ENCODE measurements at places on chromosomes 7 and 10.
A peak's percentile ranks its signal among the peaks of the same experiment; 100 is the strongest.

DNA sequence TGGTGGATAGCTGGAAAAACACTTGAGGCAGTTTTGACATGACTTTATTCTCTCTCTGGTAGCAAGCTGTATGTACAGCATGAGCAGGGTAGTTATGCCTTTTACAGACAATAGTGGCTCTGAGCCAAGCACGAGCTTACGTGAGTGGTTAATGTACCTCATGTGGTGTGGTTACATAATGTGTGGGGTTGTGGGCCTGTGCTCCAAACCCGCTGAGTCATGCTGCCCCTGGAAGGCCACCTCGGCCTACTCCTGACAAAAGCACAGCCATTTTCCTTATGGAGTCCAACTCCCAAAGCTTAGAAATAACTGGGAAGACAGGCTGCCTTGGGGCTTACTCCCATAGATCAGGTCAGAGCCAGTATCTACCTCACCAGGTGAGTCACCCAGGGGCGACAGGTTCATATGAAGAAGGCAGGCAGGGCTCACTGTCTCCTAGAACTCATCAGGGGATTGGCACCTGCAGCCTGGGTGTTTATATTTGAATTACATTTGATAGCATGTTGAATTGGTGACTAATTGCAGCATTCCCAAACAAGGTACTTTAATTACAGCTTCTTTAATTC is 404.5 kb downstream of the ADRA2A start:
- no peak for DNase-seq

DNA sequence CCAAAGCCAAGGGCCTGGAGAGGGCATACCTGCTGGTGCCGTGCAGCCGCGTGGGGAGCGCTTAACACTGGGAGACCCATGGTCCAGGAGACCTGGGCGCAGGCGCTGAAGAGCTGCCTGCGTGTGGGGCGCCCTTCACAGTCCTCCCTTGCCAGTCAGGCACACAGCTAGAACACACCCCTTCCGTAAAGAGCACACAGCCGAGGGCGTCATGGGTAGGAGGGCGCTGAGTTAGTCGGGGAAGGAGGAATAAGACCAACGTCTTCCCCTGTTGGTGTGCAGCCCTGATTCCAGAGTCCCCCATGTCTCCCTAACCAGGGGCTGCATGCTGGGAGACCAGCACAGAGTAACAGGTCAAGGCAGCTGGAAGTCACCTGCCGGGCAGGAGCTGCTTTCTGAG is 273.9 kb downstream of the USP6NL start:
- no peak for DNase-seq

DNA sequence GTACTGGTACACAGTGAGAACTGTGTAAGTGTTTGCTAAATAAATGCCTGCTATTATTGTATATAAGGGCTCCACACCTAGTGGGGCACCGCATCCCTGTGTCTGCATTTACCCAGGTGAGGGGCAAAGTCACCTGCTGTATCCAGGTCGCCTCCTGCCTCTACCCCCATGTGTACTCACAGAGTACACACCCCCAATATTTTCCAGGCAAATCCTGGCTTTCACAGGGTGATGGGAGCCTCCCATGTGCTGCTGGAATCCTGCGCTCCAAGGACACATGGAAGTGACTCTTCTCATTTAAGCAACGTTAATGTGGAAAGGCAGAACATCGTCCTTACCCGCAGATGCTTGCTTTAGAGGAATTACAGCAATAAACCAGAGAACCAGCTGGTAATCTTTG is 48.2 kb downstream of the ARHGAP22 start:
- DNase-seq, result no peak

DNA sequence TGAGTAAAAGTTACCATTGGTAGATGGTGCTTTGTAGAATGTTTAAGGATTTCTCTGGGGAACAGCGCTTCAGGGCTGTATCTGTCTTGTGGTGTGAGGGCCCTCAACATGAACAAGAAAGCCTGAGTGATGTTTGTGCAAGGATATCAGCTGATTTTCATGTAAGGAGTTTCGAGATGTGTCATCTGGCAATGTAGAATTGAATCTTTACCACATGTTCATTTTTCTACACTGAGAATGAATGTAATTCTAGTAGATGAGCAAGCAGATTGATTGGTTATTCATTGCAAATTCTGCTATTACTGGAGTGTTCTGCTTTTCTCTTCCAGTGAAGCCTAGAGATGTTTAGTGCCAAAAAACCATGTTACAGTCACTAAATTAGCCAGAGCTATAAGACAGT is 87.7 kb downstream of the ST7 start:
- DNase-seq, result no peak

GRCh38 chr10:92027141-92027540 is 103.6 kb downstream of the BTAF1 start:
- no peak for DNase-seq

GRCh38 chr7:3493499-3493898 is 192.4 kb downstream of the SDK1 start:
- DNase-seq, result no peak

- no peak for DNase-seq
Observed at GRCh38 chr7:82444220-82444909, 788 bp upstream of the CACNA2D1 start.

DNA sequence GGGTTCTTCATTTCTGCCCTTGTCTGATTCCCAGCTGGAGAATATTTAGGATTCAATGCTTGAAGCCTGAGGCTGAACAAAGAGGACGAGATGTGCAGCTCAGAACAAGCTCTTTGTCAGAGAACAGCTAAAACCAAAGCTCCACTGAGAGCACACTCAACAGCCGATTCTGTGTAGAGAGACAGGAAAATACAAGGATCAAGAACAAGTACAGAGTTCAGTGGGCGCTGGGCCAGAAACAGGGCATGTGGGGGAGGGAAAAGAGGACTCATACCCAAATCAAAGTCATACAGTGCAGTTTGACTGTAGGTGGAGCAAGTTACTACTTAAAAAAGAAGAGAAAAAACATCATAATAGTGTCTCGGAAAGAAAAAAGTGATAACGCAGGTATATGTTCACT is at the start of gene AGMO:
Gene AGMO, minus strand, starts transcription at position 181 of the 400 bp plus-strand sequence.
- peak; percentile 37 for DNase-seq

DNA sequence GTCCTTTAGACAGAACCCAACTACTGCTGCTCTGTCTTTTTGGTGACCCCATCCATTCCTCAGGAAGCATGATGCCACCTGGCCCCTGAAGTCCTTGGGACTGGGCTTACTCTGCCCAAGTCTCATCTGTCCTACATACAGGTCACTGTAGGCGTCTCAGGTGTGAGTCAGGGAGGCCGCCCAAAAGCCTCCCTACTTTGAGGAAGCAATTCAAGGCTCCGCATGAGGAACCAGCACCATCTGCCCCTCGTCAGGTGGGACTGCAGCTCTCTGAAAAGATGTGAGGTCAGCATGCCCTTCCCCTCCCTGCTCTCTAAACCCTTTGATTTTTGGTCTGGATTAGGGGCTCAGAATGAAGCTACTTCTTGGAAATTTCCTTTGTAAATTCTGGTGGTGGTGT is 354.8 kb downstream of the CXCL12 start:
- no peak for DNase-seq

GRCh38 chr10:11610826-11611247 is 613 bp downstream of the USP6NL start:
- peak; percentile 40 for DNase-seq

DNA sequence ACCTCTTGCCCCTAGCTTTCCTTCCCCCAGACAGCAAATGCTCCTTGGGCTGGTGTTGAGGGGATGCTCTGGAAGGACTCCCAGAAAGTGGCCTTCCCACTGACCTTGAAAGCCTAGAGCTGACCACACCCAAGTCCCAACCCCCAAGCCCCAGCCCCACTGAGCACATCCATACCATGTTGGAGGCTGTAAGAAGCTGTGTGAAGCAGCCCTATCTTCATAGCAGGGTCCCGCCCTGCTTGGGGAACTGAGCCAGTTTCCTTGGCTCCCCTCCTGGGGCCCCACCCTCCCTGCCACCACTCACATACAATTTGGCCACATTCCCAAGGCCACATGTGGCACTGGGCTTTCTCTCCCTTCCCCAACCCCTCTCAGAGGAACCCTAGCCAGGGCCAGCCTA is 72.3 kb upstream of the CACUL1 start:
- DNase-seq, result no peak

DNA sequence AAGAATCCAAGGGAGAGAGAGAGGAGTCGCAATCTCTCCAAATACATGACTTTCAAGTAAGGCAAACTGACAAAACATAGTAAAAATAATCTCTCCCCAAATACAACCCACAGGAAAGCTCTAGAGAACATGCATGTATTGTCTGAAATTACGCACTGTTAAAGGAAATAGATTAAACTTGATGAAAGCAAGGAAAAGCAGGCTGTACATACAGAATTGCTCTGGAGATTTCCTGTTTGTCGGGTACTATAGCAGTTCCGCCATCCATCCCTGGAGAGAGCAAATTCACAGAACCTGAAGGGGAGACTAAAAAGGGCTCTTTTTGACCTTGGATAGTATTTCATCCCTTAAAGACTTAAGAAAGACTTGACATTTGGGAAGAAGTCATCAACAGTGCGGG is 170.2 kb upstream of the BET1 start:
- DNase-seq, result no peak

- DNase-seq, result no peak
Observed at GRCh38 chr7:157513162-157513621, 176.4 kb downstream of the DNAJB6 start.

GRCh38 chr10:7311218-7311849 is 99.5 kb downstream of the SFMBT2 start:
- no peak for DNase-seq

DNA sequence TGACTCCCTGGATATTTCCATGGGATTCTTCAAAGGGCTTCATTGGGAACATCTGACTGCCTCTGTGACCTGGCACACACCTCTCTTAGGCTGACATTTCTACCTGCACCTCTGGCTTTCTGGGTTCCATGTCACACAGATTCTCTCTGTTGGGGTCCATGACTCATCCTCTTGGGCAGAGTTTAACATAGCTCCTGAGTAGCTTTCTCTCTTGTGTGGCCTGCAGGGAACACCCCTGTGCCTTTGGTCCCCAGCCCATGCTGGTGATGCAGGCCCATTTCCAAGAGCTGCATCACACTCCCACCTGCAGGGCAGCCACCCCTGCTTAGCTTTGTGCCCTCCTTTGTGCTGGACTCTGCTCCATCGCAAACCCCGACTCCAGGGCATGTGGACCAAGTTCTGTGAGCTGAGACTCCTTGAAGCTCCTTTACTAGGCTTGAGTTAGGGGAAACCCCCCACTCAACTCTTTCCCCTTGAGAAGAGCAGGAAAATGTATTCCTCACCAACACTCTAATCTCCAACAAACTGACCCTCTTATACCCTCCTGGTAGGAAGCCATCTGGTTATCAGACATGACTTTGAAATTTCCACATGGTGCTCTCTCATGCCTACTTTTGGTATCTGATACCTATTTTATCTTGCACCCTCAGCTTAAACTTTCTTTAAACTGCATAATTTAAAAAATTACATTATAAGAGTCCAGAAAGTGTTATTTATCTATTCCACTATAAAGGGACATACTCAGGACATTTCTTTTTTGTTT is 93.3 kb downstream of the ZNF777 start:
- no peak for DNase-seq

- DNase-seq, result peak; percentile 74
Observed at GRCh38 chr10:102230264-102230860, 4.3 kb downstream of the ELOVL3 start.

DNA sequence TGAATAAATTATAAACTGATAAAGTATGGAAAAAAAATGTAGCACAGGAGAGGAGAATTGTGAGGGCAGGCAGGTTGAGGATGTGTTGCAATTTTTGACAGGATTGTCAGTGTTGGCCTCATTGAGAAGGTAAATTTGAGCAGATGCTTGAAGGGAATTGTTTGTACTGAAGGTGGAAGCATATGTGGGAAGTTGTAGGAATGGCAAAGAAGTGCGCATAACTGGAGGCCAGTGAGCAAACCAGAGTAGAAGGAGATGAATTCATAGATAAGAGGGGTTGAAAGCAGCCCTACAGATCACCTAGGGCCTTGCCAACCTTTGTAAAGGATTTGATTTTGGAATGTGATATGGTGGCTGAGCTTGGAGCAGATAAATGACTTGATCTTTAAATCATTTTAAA is 6.4 kb downstream of the DNAJB9 start:
- no peak for DNase-seq

- no peak for DNase-seq
Observed at GRCh38 chr10:106147021-106147420, 1017.5 kb downstream of the SORCS1 start.

- no peak for DNase-seq
Observed at GRCh38 chr10:68202960-68203353, 29.0 kb downstream of the ATOH7 start.

DNA sequence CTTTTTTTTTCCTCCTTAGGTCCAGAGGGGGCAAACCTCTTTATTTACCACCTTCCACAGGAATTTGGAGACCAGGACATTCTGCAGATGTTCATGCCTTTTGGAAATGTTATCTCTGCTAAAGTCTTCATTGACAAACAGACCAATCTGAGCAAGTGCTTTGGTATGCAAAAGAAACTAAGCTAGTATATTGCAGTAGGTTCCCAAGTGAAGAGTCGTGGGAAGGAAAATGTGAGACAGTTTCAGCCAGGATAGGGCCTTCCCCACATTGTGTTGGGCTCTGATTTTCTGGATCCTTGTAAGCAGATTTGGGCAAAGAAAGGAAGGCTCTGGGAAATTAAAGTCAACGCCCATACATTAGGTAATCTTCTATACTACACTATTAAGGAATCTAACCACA is 285.6 kb downstream of the USP6NL start:
- DNase-seq, result no peak

DNA sequence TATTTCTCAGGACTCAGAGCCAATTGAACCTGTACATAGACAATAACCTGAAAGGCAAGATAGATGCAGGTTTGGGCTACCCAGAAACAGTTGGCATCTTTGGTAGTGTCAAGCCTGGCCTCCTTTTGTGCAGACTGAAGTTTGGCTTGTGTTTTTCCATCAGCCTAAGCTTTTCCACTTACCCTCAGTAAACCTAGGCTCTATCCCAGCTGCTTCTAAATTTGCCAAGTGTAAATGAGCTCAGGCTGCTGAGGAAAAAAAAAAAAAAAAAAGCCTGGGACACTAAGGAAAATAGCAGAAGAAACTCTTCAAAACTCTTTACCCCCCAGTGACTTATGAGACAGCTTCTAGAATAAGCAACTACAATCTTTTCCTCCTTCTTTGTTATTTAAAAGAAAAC is 316.3 kb upstream of the SORCS1 start:
- no peak for DNase-seq

GRCh38 chr10:3757638-3758490 is 27.1 kb downstream of the KLF6 start:
- DNase-seq, result no peak

GRCh38 chr7:30879139-30880124 is 32.2 kb upstream of the AQP1 start:
- no peak for DNase-seq

DNA sequence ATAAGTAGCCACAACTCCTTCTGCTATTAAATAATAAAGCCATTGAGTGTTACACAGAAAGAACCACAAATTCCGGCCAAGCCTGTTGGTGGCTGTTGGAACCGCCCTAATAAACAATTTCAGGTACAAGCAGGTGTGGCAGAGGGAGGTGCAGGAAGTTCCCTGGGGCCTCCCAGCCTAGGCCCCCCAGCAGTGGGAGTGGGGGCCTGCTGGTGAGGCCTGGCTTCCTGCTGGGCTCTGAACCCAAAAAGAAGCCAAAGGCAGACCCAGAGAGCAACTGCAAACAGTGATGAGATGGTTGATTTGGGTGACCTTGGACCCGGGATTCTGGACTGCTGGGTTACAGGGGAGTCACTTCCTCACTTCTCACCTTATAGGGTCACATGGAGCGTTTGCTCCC is 21.0 kb upstream of the LMTK2 start:
- no peak for DNase-seq
